KBM-7 (cell line): ENCODE measurements at places on chromosomes 12 and 14.

GRCh38 chr14:67461341-67461985, 27.1 kb downstream of the TMEM229B start:
- no peak for DNase-seq

DNA sequence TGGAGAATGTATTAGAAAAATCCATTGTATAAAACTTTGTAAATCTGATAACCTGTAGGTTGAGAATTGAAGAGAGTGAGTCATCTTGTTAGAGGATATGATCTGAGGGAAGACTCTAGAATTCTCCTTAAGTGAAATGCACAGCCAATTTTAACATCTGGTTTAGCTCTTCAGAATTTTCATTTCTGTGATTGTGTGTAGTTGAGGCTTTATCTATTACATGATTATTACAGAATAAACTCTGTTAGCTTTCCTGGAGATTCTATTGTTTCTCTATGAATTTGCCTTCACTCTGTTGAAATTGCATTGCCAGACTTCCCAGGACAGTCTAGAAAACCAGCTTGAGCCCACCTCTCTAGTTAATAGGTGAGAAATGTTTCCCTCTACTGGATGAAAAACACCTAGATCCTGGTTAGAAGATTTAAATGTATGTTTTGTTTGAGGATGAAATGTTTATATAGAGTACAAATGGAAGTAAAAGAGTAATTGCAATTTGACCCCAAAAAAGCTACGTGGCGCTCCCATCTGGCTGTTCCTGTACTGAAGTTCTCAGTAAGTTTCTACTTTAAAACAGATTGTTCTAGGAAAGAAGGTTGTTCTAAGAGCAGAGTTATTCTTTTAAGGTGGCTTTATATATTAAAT, 2.9 kb downstream of the NUDT4 start:
- peak; percentile 39 for DNase-seq

DNA sequence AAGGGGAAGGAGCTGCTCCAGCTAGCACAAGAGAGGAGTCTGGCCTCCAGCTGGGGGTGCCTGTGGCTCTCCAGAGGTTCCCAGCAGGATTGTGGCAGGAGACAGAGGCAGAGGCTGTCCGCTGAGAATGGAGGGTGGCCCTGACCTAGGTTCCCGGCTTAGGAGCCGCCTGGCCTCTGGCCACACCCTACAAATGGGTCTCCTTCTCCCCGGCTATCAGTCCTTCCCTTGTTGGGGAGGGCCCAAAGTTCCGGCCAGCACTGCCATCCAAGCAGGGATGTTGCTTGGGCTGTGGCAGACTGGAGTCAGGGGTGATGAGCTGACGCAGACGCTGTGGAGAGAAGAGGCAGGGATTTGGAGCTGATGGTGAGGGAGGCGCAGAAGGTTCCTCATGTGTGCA, 23.1 kb downstream of the SLC6A12 start:
- no peak for DNase-seq

GRCh38 chr12:132154341-132154761, 10.1 kb downstream of the NOC4L start:
- no peak for DNase-seq

- DNase-seq = peak; percentile 37
Observed at GRCh38 chr14:104724981-104725771, 1.1 kb downstream of the ADSS1 start.

- no peak for DNase-seq
Observed at GRCh38 chr14:79369359-79370332, 841.7 kb downstream of the DIO2 start.

GRCh38 chr12:123479442-123480180, 21.7 kb downstream of the SNRNP35 start:
- no peak for DNase-seq

- no peak for DNase-seq
Observed at GRCh38 chr14:32820682-32821081, 118.0 kb upstream of the NPAS3 start.

DNA sequence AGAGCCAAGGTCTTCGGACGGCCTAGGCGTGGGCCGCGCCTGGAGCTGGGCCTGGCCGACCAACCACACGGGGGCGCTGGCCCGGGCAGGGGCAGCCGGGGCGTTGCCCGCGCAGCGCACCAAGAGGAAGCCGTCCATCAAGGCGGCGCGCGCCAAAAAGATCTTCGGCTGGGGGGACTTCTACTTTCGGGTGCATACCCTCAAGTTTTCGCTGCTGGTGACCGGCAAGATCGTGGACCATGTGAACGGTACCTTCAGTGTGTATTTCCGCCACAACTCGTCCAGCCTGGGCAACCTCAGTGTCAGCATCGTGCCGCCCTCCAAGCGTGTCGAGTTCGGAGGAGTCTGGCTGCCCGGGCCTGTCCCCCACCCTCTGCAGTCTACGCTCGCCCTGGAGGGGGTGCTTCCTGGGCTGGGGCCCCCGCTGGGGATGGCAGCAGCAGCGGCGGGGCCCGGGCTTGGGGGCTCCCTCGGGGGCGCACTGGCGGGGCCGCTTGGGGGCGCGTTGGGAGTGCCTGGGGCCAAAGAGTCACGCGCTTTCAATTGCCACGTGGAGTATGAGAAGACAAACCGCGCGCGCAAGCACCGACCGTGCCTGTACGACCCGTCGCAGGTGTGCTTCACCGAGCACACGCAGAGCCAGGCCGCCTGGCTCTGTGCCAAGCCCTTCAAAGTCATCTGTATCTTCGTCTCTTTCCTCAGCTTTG, 4.4 kb upstream of the SHMT2 start:
- DNase-seq = no peak

- peak; percentile 38 for DNase-seq
Observed at GRCh38 chr12:27244689-27245488, 803 bp downstream of the STK38L start.

- no peak for DNase-seq
Observed at GRCh38 chr12:10310926-10311720, 3.5 kb downstream of the KLRD1 start.

DNA sequence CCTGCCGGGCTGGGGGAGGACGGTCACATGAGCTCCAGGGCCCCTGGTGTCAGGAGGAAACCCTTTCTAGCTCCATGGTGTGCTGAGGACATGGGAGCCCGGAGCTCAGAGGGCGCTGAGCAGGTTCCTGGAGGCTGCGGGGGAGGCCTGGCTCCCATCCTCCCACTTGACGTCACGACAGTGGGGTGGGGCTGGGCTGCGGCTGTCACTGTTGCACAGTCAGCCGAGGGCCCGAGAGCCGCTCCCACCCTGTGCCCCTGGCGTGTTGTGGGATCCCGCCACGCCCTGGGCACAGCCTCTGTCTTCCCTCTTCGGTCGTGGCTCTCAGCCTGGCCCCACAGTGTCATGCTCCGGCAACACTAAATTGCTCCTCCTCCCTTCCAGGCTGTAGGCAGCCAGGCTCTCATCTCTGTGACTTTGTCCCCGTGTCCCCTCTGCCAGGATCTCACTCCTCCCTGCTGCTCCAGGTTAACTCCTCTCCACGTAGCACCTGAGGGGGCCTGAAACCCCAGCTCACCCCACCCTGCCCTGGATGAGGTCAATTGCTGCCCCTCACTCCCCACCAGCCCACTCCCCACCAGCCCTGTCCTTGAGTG, 33.0 kb downstream of the BEGAIN start:
- DNase-seq = peak; percentile 67

DNA sequence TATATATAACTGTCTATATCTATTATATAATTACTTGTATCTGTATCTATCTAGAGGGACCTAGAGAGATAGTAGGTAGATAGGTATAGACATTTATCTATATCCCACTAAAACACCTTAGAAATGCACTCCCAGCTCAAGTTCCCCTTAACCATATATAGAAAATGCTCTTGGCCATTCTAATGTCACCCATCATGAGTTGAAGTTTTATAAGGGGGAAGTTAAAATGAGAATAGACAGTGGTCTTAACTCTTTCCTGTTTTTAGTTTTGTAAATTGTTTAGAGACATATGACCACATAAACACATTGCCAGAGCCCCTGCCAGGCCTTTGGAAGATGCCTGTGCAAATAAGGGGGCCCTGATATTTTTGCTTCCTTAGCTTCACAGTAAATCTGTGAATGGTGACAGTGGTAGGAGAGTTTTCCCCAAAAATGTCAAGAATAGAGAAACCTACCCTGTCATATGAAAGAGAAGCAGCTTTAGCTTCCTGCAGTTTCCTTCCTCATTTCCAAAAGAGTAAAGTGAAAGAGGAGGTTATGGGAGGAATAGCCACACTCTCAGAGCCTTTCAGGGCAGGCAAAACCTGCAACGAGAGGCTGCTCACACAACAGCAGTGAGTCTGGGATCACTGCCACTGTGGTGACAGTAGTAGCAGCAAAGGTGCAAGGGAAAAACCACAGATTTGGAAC, 45.5 kb downstream of the MGST1 start:
- DNase-seq = peak; percentile 63

DNA sequence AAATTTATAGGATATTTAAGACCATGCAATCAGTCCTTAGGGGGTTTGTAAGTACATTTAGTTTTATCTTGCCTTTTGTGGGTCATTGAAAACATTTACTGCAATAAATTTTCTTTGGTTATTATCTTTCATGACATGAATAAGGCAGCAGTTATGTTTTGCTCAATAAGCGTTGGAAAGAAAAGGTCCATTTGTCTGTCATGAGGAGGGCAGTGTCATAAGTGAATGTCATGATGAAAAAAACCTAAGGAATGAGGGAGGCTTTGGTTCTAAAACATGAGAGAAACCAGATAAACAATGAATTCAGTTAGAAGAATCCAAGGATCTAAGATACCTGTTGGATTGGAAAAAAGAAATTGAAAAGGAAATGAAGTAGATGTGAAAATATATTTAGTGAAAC, 209.4 kb downstream of the NAV3 start:
- DNase-seq = no peak
